Activated CD4-positive, alpha-beta memory T cell treated with anti-CD3 and anti-CD28 coated beads for 36 hours (primary cell): ENCODE measurements at places on chromosomes 1 and 21. TPM values are rescaled to one million over a fixed set of nuclear protein-coding genes. Genes with fewer than 3 reads are reported as not detected.

The GJA4 gene
- not detected for total RNA-seq

GRCh38 chr1:20349971-20350370 is 59.3 kb downstream of the VWA5B1 start:
- DNase-seq: no peak

The C1orf210 gene
- not detected for total RNA-seq

The HES2 gene
- total RNA-seq: 0.07 TPM

DNA sequence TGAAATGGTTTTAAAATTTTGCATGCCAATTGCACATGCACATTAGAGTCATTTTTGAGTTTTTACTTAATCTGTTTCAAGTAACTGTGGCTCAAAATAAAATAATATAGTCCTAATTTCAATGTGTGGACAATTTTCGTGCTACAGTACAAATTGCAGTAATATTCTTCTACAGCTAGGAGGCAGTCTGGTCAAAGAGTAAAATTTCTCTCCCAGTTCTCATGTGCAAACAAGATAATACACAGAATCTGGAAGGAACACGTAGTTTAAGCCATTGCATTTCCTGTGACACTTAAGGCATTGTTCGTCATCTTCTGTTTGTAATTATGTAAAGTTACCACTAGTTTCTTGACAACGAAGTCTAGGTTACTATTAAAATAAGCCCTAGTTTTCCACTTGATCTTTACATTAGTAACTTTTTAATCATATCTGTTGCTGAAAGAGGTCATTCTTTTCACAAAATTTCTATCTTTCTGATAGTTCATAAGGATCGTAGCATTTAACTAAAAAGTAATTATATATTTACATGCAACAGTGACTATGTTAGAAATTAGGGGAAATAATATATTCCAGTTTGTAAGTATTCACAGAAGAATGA is 28.9 kb downstream of the ODR4 start:
- DNase-seq: no peak

GRCh38 chr1:30194046-30194619 is 529.3 kb downstream of the MATN1 start:
- no peak for DNase-seq

- DNase-seq: no peak
These were observed 61.6 kb downstream of the SMYD3 start for GRCh38 chr1:246445503-246445902.

DNA sequence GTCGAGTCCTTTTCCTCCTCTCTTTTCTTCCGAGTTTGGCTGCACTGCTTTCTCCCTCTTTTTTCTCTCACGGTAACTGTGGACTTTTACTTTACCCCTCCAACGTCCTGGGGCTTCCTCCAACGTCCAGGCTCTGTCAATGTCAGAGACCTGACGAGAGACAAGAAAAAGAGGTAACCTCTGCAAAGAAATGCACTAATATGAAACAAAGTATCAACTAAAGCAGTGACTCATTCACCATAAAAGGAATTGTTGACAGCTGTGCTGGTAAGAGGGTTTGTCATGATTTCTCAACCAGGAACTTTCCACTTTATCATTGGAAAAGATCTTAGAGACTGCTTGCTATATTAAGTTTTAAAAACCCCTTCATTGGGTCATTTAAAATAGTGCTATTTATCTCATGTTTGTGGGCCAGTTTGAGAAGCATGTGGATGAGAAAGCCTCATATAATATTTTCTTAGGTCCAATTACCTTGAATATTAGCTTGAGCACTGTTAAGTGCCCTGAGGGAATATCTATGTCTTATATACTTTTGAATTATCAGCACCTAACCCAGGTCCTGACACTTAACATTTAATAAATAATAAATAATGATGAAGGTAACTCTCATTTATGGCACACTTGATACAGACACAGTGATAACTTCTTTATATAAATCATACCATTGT is at the start of gene GBP2:
Gene GBP2 (minus strand): TSS at position 202 of the 668 bp plus-strand sequence. CDS start 4,148 bp downstream, outside the sequence.
- peak; percentile 51 for DNase-seq
